WTC11 (cell line): ENCODE measurements at places on chromosomes 5 and 9.

DNA sequence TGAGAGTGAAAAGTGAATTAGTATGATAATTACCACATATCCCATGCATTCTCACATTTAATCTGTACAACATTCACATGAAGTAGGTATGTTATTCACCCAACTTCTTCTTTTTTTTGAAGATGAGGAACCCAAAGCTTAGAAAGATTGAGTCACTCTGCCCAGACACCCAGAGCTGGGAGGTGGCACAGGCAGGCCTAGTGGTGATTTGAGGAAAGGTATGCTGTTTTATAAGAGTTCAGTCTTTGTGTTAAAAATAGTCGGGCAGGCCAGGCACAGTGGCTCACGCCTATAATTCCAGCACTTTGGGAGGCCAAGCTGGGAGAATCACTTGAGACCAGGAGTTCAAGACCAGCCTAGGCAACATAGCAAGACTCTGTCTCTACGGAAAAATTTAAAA, 285.3 kb downstream of the NR3C1 start:
- DNase-seq = no peak

GRCh38 chr9:84932915-84933527, 263.5 kb downstream of the NTRK2 start:
- no peak for DNase-seq

DNA sequence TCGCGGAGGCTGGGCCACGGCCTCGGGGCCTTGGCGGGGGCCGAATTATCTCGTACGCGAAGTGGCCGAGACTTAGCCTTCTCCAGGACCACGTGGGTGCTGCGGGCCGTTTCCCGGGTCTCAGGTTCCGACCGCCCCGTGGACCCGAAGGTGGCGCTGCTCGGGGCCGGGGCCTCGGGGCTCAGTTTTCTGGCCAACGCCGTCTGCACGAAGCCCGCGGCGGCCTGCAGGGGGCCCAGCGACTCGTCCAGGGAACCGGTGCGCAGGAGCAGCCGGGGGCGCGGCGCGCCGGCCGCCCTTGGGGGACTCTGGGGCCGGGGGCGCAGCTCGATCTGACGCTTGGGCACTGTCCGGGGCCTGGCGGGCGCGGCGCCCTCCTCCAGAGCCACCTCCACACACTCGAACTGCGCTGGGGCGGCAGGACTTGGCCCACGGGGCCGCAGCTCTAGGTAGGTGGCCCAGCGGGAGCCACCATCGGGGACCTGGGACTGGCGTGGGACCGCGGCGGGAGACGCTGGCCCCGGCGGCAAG, 716 bp downstream of the PROB1 start:
- peak; percentile 57 for DNase-seq

GRCh38 chr5:132283423-132284043, 10.7 kb upstream of the SLC22A4 start:
- DNase-seq = peak; percentile 44

- no peak for DNase-seq
Observed at GRCh38 chr5:166648736-166649135, 1642.7 kb upstream of the WWC1 start.

GRCh38 chr9:98045234-98046179, 11.0 kb upstream of the NANS start:
- DNase-seq = no peak

GRCh38 chr5:160064417-160064810, 54.8 kb downstream of the PWWP2A start:
- no peak for DNase-seq

DNA sequence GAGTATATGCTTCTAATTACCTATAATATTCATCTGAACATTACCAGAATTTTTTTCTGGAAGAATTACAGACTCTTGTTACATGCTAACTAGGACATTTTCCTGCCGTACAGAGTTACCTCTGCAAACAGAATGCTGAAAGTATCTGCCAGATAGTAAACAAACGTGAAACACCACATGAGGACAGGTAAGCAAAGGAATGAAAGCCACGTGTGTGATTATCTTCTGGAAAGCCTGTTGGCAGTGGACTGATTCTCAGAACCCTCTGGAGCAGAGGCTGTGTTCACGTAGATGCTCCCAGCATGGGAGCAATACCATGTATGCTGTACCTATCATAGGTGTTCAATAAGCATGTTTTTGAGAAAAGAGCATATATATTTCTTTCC, 472.6 kb downstream of the ENC1 start:
- DNase-seq = no peak

GRCh38 chr5:164497311-164498064, 992.1 kb downstream of the MAT2B start:
- DNase-seq = no peak

GRCh38 chr9:99876190-99876589, 30.3 kb upstream of the STX17 start:
- no peak for DNase-seq

DNA sequence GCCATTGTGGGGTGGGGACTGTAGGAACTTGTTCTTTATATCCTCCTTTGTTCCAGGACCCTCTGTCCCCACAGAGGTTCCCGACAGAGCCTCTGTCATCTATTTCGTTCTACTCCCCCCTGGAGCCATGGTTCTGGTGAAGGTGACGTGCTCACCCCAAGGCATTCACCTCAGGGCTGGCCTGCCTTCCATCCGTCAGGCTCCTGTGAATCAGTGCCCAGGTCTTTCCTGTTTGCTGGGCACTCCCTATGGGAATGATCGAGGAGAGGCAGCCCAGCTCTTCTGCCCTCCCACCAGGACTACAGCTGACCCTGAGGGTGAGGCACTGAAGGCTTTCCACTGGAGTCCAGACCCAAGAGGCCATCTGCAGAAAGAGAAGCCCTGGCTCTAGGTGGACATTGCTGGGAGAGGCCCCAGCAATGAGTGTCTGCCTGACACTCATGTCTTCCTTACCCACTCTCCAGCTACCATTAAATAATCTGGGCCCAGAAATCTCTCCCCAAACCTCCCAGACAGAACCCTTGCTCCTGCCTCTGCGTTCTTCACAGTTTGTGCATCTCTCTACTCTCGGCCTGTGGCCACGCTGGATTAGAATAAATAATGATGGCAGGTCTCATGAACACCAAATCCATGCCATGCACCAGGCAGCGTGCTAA, 214.2 kb downstream of the FSTL4 start:
- DNase-seq = no peak

DNA sequence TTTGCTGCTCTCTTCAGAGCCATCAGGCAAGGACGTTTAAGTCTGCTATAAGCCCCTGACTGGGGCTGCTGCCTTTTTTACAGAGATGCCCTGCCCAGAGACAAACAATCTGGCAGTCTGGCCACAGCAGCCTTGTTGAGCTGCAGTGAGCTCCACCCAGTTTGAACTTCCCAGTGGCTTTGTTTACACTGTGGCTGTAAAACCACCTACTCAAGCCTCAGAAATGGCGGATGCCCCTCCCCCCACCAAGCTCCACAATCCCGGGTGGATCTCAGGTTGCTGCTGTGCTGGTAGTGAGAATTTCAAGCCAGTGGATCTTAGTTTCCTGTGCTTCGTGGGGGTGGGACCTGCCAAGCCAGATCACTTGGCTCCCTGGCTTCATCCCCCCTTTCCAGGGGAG, 59.7 kb upstream of the SNCAIP start:
- DNase-seq = no peak

- no peak for DNase-seq
Observed at GRCh38 chr9:33843312-33843961, 26.5 kb downstream of the UBE2R2 start.

- DNase-seq = peak; percentile 6
Observed at GRCh38 chr5:1280177-1281037, 14.5 kb downstream of the TERT start.

DNA sequence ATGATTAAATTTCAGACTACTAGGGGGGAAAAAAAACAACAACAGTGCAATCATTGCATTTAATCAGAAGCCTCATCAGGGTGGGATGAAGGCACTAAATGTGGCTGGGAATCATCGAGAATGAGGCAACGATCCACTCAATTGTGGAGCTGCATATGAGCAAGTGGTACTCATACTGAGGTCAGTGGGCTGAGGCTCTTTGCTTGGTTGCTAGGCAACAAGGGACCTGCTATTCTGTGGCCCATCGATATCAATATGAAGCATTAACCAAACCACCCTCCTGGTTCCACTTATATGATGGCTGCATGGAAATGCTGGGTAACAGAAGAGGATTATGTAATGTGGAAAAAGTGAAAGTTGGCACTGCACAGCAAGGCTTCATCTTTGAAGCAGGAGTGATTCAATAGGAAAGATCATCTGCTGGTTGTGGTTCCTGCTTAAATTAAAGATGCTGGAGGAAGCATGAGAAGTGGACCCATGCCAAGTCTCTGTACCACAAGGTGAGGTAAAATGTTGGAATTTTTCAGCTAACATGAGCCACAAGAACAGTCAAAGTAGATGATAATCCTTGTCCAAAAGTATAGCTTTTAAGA, 159.8 kb upstream of the HMHB1 start:
- no peak for DNase-seq

DNA sequence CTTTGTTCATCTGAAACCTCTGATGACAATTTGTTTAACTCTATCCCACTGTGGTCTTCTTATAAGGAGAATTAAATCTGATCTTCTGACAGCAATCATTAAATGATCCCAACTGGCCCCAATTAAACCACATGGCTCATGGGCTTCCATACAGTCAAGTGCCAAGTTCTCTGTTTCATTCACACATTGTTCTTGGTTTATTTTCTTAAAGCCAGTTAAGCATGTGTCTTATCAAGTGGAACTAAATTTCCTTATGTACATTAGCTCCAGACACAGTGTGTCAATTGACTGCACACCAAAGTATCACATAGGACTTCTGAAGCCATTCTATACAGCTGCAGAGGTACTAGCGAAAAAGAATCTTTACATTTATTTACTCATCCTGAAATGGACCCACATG, 51.2 kb downstream of the MEF2C start:
- DNase-seq = no peak

GRCh38 chr9:107439991-107440456, 49.5 kb downstream of the KLF4 start:
- DNase-seq = no peak

DNA sequence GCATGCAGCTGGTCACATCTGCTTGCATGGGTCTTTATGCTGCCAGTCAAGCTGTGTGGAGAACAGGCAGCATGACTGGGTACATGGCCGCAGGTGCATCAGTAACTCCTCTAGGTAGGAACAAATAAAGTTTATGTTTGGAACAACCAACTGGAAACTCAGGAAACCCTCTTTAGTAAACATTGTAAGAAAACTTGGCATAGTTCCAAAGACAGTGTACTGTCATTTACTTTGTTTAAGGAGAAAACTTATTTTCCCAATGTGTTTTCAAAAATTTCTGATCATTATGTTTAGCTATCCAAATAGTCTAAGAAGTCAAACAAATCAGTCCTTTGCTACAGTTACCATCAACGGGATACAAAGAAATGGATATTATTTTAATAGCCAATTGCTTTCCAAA, 386.0 kb downstream of the CHSY3 start:
- DNase-seq = no peak

DNA sequence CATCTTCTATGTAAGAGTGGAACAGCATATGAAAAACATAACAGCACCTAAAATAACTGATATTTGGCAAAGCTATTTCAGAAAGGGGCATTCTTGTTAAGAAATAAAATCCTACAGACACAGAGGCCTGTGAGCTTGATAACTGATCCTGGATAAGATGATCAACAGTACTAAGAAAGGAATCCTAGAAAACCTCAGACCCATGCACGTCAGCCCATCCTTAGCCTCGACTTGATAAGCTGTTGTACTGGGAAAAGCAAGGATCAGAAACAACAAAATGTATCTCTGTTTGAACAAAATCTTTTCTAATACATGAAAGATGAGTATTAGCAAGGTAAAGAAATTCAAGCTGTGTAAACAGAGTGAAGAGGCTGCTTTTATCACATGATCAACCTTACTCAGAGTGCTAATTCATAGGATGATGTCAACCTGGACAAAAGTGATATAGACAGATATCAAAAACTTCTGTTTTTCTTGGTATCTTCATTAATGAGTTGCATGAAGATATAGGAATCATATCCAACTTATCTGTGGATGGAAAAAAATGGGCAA, 15.2 kb downstream of the LIFR start:
- no peak for DNase-seq

DNA sequence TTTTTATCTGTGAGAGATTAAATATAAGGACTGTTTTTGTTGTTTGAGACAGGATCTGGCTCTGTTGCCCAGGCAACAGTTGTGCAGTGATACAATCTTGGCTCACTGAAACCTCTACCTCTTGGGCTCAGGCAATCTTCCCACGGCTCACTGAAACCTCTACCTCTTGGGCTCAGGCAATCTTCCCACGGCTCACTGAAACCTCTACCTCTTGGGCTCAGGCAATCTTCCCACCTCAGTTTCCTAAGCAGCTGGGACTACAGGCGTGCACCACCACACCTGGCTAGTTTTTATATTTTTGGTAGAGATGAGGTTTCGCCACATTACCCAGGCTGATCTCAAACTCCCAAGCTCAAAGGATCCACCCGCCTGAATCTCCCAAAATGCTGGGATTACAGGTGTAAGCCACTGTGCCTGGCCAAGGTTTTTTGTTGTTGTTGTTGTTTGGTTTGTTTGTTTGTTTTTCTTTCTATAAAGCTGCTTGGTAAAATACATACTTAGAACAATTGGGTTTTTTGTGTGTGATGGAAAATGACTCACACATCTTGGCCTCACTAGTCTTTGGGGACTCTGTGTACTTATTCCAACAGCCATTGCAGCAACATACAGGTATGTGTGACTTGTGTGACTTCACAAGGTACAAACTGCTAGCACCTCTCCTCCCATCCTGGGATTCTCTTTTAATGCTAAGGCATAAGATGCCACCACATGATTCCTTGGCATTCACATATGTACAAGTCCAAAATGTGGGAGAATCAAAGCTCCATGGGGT, 36.5 kb upstream of the RASA1 start:
- DNase-seq = no peak
